Occipital lobe (tissue), 3 donors: ENCODE measurements at places on chromosomes 5 and 9. TPM values are rescaled to one million over a fixed set of nuclear protein-coding genes. Genes with fewer than 3 reads are reported as not detected.
A peak's percentile ranks its signal among the peaks of the same experiment; 100 is the strongest.

MYOZ3 gene
- total RNA-seq: 1.7 TPM

VCAN gene
- 228 TPM for total RNA-seq

PRR7 gene
- 11.7 TPM for total RNA-seq

ADAMTS13 gene
- total RNA-seq: 2.2 TPM

CKS2 gene
- total RNA-seq: 34.3 TPM

CATSPER3 gene
- total RNA-seq: 1.2 TPM

RGS3 gene
- total RNA-seq: 12.8 TPM

IL9 gene
- not detected for total RNA-seq

MYORG gene
- total RNA-seq: 4.7 TPM

PRSS3 gene
- not detected for total RNA-seq

DNA sequence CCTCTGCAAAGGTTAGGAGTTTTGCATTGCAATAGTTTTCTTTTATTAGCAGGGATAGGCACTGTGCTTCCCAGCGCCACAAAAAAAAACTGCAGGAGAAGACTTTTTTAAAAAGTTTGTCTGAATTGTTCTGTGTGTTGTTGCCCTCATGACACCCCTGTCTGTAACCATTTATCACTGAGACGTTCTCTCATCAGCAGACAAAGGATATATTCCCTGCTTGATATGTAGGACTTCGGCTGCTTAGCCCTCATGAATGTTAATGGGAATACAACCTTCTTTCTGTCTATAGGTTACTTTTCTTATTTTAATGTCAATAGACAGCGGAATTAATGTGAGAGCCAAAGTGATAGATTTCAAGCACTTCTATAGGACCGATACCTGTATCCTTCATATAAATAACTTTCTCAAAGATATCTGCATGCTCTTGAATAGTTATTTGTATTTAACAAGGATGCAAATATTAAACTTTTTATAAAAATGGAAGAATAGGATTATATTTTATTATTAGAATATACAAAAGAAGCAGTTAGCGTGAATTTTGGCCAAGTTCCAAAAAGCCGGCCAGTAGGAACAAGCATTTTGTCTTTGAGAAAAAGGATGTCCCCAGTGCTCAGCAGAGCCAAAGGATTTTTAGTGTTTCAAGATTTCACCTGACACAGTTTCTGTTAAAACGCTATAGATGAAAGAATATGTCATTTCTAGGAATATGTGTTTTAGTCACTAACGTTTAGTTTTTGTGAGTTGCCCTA, 1.5 kb upstream of the LYSMD3 start:
- no peak for DNase-seq

DNA sequence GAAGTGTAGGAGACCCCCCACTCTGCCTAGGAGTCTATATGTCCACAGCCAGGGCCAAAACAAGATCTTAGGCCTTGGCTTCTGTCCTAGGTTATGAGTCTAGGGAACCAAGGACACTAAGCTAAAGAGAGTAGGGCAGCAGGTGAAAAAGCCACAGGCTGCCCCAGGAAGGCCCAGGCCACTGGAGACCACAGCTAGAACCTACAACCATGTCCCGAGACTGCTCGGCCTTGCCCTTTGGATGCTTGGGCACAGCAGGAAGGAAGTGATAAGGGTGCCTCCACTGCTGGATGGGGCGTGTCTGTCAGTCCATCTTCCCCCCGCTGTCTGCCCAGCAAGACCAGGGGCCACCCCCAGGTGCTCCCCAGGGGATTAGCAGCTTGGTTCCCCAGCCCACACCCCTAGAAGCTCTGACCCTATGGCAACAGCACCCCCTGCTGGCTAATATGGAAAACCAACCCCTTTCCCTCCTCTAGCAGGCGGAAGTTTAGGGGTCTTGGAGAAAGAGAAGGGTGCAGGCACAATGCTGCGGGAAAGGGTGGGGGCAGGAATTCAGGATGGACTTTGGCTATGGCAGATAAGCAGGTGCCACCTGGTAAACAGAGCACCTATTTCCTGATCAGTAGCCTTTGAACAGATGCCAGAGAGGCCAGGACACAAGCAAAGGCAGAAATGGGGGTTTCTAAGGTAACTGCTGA, 10.5 kb upstream of the IRF1 start:
- no peak for DNase-seq

GRCh38 chr5:170104710-170105109, 987 bp upstream of the FOXI1 start:
- DNase-seq: no peak

GRCh38 chr5:110306650-110307049, 419.8 kb downstream of the TMEM232 start:
- DNase-seq: no peak

DNA sequence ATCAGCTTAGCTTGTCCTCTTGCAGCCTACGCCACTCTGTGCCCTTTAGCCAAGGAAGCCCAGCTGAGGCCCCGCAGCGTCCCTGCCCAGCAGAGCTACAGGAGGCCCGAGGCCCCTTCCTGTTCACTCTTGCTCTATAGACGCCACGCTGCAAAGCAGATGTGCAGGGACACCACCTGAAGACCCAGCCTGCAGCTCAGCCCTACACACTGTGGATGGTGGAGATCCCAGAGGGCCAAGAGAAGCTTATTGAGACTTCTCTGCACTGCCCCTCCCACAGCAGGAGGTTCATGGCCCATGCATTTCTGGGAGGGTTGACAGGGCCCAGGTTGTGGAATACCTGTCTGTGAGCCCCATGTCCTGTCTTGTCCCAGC, 33.6 kb downstream of the IRF1 start:
- no peak for DNase-seq

DNA sequence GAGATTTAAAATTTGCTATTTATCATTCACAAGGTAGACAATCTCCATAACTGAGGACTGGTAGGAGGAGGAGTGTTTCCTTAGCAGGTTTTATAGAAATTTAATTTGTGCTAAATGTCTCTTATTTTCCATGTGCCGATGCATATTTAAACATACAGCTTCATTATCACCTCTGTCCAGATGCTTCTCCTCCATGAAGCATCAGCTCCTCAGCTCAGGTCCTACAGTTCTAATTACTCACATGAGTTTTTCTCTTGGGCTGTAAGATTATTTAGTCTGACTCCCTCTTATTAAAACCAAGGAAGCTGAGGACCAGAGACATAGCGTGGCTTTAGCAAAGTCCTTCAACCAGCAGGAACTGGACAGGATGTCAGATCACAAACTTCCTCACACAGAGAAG, 300.2 kb upstream of the PANK3 start:
- no peak for DNase-seq

GRCh38 chr5:111892949-111893348, 136.0 kb upstream of the NREP start:
- no peak for DNase-seq

- DNase-seq: no peak
These were observed 149.6 kb downstream of the TTLL11 start for GRCh38 chr9:121943463-121943862.

DNA sequence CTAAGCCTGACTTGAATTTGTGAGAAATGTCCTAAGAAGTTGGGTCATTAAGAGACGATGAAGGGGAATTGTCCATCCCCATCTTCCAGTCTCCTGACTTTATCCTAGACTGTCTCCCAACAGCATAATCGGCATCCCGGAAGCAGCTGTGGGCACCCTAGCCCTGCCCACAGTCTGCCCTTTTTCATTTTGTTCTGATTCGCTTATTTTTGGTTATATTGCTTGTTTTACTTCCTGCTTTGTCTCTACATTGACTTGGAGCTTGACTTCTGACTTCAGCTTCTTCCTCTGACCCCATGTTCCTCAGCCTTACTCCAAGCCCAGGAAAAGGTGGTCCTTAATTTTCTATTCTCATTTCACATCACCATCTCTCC, 41.8 kb downstream of the UGCG start:
- DNase-seq: no peak

GRCh38 chr9:78386773-78387172, 89.8 kb downstream of the PSAT1 start:
- no peak for DNase-seq

GRCh38 chr5:112616812-112617547, 120.7 kb upstream of the APC start:
- no peak for DNase-seq

DNA sequence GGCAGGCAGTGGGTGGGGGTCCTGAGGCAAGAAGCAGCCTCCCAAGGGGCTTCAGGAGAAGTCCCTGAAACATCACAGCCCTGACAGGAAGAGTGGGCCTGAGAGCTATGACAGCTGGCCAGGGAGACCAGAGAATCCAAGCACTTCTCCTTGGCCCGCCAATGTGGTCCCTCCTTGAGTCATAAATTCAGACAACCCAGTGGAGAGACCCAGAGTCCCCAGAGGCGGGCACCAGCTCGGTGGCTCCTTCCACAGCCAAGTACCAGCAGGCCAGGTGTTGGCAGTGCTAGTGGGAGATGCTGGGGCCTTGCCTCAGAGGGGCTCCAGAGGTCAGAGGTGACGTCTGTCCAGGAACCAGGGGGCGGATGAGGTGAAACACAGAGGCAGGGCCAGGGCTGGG, 1.6 kb upstream of the DOK3 start:
- DNase-seq: no peak

DNA sequence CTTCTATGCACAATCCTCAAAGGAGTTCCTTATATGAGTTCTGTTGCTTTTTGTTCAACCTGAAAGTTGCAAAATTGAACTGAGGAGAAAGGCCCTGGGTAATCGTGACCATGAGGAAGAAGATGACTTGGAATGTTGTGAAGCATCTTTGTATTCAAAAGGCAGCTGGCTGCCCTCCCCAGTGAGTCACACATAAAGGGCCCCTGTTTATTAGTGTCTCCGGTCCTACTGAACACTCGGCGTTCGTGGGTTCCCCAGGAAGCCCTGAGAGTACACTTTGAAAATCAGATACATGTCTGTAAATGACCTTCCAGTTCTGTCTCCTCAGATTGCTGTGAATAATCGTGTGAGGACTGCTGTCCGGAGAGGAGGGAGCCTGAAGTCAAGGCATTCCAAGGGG, 73.6 kb downstream of the C9orf153 start:
- DNase-seq: peak; percentile 2

- DNase-seq: no peak
These were observed 483.5 kb downstream of the TMEM232 start for GRCh38 chr5:110242950-110243349.

- DNase-seq: no peak
These were observed 27.1 kb upstream of the TEX10 start for GRCh38 chr9:100379862-100380261.

DNA sequence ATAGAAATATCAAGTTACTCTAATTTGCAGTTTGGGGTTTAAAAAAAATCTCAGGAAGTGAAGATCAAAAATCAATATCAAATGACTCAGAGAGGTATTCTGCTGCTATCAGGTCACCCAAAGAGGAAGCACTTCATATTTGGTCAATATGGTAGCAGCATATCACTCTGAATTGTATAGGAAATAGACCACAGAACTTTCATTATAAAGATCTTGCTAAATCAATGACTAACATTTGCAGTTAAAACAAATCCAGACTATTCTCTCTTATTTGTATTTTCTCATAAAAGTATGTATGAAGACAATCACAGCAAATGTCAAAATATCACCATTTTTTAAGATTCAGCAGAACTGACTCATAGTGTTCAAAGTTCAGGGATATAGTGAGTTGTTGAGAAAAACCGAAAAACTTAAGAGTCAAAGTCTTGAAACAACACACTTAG, 105.8 kb upstream of the PCSK1 start:
- no peak for DNase-seq

GRCh38 chr5:31007672-31008071, 185.8 kb upstream of the CDH6 start:
- no peak for DNase-seq

GRCh38 chr9:18936094-18936871, 96.7 kb downstream of the SAXO1 start:
- no peak for DNase-seq

DNA sequence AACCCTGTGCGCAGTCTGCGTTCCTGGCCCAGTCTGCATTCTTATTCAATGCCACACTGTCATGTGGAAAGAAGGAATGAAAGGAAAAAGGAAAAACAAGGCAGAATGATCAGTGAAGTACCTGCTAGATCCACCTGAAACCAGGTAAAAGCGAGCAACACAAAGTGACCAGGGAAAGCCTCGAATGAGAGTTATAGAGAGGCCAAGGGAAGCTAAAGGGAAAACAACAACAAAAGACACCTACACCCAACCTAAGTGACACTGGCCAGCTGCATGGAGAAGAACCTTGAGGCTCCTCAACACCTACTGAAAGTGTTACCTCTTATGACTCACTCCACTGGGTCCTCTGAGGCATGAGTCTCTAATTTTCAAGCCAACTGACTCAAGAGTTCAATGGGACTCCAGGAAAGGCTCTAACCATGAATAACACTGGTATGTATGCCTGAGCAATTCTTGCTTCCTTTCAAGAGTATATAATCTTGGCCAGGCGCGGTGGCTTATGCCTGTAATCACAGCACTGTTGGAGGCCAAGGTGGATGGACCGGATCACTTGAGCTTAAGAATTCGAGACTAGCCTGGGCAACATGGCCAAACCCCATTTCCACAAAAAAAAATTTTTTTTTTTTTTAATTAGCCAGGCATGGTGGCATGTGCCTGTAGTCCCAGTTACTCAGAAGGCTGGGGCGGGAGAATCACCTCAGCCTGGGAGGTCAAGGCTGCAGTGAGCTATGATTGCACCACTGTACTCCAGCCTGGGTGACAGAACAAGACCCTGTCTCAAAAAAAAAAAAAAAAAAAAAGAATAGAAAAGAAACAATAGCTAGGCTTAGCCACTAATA, 29.0 kb downstream of the MTMR12 start:
- no peak for DNase-seq

- DNase-seq: no peak
These were observed 4.7 kb downstream of the NOL6 start for GRCh38 chr9:33468797-33469621.

GRCh38 chr9:136442265-136442664, 2.6 kb upstream of the INPP5E start:
- DNase-seq: no peak

GRCh38 chr5:131196331-131196730, 25.6 kb downstream of the LYRM7 start:
- no peak for DNase-seq

DNA sequence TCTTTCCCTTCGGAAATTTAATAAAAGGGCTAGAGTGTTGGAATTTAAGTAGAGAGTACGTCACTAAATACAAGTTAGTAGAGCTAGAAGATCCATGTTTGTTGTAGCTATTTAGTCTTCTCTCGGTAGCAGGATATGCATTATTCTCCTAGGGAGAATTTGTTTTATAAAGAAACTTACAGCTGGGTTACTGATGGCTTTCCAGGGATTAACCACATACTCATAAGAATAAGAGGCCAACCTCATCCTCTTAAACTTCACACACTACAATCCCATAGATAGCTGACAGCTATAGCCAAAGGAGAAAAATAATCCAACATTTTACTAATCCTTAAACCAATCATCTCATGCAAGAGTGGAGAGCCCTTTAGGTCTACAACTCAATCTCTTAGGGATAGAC, 43.0 kb downstream of the TLE1 start:
- DNase-seq: no peak
